ENCODE measurements at places on chromosomes 1 and 21.

- no peak for DNase-seq
Observed at GRCh38 chr21:24372506-24372905, 1234.8 kb downstream of the MRPL39 start.

- no peak for DNase-seq
Observed at GRCh38 chr1:171881442-171881841, 40.1 kb downstream of the DNM3 start.

DNA sequence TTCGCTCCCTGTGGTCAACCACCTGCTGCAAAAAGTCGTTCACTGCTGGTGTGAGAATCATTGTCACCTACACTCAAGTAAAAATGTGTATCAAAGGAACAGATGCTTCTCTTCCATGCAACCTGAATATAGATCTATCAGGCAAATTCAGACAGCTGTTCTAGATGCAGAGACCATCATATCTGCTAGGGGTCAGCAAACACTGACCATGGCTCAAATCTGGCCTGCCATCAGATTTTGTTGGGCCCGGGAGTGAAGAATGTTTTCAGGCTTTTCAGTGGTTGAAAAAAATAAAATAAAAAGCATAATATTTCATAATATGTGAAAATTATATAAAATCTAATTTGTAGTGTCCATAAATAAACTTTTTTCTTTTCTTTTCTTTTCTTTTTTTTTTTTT lies 199.6 kb downstream of the RGS7 start:
- DNase-seq: no peak

GRCh38 chr1:27682351-27682944 lies 10.5 kb upstream of the IFI6 start:
- no peak for DNase-seq

GRCh38 chr1:168842916-168843315 lies 113.9 kb upstream of the DPT start:
- no peak for DNase-seq

- peak; percentile 92 for DNase-seq
Observed at GRCh38 chr1:156291226-156292061, 4.0 kb downstream of the GLMP start.

GRCh38 chr1:167128261-167129227 lies 34.7 kb downstream of the STYXL2 start:
- DNase-seq: no peak

DNA sequence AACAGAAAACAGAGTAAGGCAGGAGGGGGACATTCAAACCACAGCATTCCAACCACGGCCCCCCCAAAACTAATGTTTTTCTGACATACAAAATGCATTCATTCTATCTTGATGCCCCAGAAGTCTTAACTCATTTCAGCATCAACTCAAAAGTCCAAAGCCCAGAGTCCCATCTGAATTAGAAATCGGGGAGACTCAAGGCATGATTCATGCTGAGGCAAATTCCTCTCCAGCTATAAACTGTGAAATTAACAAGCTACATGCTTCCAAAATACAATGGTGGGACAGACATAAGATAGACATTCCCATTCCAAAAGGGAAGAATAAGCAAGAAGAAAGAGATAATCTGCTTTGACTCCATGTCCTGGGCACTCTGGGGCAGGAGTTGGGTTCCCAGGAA lies 73.9 kb downstream of the KCNJ15 start:
- no peak for DNase-seq

DNA sequence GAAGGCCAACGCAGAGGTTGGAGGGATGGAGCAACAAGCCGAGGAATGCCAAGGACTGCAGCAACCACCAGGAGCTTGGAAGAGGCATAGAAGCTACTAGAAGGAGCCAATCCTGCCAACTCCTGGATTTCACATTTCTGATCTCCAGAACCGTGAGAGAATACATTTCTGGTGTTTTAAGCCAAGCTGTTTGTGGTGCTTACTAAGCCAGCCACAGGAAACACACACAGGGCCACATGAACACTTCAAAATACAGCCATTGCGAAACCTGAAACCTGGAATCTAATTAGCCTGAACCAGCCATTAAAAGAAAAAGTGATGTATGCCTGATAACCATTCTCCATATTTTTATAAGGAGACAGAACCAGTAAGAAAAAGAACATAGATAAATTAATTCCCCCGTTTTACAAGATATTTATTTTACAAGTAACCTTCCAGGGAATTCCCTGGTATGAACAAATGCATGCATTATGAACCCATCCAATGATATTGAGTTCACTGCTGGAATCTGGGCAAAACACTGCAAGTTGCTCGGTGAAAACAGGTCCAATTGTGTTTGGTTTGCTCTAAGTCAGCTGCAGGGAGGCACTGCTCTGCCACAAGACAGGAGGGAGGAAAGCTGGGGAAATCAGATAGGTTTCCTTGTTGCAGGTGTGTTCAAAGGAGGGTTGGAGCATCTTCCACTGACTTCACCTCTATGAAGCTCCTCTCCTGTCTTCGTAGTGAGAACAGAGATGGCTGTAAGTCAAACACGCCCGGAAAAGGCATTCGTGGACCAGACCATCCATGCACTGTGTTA lies 70.2 kb downstream of the ETS2 start:
- DNase-seq: no peak

- DNase-seq: no peak
Observed at GRCh38 chr1:107572674-107573211, 392.2 kb downstream of the VAV3 start.

GRCh38 chr1:82485591-82486369 lies 685.0 kb downstream of the ADGRL2 start:
- no peak for DNase-seq

DNA sequence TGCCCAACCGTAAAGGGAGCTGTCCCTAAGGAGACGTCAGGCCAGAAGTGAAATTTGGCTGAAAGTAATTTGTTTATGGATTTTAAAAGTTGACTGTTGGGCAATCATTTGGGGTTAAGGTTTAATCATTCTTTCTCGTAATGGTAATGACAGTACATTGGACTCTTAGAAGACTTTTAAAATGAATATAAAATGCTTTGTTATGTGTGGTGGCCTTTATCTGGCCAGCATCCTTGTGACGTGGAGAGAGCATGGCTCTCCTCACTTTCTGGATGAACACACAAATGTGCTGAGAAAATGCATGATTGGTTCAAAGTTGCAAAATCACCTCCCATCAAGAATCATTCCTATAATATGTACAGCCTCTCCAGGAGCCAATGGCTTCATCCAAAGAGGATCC lies 160.2 kb downstream of the DHRS3 start:
- no peak for DNase-seq

GRCh38 chr1:236619398-236619797 lies 15.1 kb upstream of the HEATR1 start:
- no peak for DNase-seq

- DNase-seq: no peak
Observed at GRCh38 chr1:38127428-38127827, 80.8 kb upstream of the POU3F1 start.

Data from mucosa of descending colon (tissue), 3 donors.